NCI-H1417 treated with DMSO at 0.1 percent for 48 hours (cell line): ENCODE measurements at places on chromosomes 3 and 15.

DNA sequence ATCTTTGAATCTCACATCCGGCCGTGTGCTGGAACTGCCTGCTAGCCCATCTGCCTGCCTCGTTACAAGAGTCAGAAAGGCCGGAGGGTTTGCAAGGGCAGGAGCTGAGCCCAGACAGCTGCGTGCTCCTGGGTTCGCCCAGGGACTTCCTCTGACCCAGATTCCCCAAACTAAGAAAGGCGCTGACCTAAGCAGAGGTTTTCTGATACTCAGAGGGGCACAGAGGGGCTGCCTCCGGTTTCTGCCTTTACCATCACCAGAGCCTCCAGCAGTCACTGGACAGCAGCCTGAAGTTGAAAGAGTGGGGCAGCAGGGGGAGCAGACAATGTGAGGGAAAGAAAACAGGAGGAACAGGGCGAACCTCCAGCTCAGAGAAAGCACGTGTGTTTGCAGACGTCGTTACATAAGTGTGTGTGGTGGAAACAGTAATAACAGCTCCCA is 33.4 kb upstream of the RAD18 start:
- no peak for DNase-seq

GRCh38 chr3:16739541-16740105 is 134.4 kb upstream of the DAZL start:
- no peak for DNase-seq

GRCh38 chr3:194117104-194117845 is 18.7 kb upstream of the HES1 start:
- no peak for DNase-seq

DNA sequence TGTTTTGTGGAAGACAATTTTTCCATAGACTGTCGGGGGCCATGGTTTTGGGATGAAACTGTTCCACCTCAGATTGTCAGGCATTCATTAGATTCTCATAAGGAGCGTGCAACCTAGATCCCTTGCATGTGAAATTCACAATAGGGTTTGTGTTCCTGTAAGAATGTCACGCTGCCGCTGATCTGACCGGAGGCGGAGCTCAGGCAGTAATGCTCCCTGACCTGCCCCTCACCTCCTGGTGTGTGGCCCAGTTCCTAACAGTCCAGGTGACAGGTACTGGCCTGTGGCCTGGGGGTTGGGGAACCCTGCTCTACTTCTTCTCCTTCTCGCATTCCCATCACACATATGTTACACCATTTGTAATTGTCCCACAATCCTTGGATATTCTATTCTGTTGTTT is 11.0 kb downstream of the CHRNA7 start:
- no peak for DNase-seq

DNA sequence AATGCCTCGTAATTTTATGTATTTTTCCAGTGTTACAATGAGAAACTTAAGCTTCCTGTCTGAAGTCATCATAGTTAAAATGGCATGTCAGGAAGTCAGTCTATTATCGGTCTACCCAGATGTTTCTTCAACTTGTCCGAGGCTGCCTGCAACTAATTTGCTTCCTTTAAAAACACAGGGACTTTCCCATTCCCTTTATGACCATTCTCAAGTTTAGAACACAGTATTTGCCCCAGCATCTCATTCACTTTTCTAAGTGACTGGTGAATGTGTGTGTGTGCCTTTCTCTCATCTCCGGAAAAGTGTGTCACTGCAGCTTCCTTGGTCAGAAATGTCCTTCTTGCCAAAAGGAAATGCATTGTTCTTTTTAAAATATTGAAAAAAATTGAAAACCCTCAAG is 466.6 kb downstream of the RAP2B start:
- DNase-seq: no peak

- no peak for DNase-seq
These were observed 38.6 kb downstream of the ONECUT1 start for GRCh38 chr15:52751522-52751921.

DNA sequence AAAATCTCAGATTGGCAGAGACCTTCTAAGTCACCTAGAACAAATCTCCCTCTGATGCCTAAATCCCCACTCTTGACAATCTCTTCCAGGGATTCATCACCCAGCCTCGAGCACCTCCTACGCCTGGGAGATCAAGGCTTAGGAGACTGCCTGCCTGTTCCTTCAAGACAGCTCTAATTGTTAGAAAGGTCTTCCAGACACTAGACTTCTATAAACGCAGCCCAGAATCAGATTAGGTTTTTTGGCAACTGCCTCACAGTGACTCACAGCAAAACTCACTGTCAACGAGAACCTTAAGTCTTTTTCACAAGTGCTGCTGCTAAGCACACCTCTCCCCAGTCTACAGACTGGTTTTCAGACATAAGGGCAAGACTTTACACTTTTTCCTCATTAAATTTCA is 23.1 kb downstream of the SRGAP3 start:
- DNase-seq: no peak

DNA sequence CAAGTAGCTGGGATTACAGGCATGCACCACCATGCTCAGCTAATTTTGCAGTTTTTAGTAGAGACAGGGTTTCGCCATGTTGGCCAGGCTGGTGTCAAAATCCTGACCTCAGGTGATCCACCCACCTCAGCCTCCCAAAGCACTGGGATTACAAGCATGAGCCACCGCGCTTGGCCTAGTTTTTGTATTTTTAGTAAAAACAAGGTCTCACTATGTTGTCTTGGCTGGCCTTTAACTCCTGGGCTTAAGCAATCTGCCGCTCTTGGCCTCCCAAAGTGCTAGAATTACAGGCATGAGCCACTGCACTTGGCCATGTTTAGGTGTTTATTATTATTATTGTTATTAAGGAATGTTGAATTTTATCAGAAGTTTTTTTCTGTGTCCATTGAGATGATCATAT is 14.7 kb downstream of the IL16 start:
- DNase-seq: no peak

DNA sequence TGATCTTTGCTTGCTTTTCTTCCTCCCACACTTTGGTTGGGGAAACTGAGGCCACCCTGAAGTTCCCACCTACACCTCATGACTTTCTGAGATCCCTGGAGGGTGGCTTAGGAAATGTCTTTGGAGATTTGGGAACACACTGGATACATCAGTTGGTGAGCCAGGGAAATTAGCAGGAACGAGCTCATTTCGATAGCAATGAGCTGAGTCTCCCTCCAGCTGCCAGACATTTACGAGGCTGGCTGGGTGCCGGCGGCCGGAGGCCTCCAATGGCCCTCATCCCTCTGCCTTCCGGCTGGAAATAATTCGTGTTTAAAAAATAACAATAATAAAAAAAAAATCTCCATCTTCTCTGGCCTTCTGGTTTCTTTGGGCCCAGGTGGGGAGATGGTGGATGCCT is 38.8 kb downstream of the SMAD6 start:
- DNase-seq: no peak

DNA sequence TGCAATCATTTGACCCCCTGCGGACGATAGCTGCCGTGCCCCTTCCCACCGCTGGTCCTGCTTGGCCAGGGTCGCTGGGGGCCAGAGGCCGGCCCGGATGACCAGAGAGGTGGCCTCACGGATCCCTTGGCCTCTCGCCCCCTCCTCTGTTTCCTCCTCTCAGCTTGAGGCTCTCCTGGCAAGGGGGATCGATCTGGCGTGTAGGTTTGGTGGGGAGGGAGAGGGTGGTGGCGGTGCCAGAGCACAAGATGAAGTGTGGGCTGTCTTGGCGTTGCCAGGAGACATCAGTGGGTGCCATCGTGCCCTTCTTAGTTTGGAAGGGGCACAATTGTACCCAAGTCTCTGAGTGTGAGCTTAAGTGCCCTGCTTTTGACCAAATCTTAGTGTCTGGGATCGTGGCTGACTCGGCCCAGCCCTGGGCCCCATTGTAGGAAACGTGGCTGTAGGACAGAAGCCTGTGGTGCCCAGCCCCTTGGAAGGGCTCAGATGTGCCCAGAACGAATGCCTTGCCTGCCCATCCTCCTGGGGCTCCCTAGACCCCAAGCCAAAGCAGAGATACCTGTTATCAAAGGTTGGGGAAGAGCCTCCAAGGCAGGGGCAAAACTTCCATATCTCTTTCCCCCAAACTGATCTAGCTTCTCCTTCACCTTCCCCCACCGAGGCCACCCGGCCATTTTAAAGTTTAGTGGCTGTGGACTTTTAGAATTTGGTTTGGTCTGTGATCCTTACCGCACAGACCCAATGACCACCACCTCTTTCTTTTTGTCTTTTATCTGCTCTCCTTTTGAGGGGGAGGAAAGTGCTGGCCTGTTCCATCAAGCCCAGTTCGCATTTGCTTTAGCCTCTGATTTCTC is 14.4 kb downstream of the NR2F2 start:
- DNase-seq: no peak

DNA sequence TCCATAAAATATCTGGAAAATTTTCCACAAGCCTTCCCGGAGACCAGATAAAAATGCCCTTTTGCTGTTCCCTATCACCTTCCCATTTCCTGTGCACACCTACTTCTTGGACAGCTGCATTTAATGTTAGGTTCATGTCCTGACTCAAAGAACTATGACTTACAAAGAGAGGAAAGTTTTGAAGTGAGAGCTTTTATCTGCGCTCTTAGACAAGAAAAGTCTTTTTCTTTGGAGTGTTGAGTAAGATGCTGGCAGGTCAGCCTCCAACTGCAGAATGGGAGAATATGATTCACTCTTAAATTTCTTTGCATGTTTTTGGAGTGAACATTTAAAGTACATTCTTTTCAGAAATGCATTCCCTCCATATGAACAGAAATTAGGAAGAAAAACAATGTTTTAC is 147.3 kb upstream of the DPH6 start:
- DNase-seq: no peak

GRCh38 chr3:59249698-59250361 is 200.0 kb upstream of the CFAP20DC start:
- DNase-seq: no peak

DNA sequence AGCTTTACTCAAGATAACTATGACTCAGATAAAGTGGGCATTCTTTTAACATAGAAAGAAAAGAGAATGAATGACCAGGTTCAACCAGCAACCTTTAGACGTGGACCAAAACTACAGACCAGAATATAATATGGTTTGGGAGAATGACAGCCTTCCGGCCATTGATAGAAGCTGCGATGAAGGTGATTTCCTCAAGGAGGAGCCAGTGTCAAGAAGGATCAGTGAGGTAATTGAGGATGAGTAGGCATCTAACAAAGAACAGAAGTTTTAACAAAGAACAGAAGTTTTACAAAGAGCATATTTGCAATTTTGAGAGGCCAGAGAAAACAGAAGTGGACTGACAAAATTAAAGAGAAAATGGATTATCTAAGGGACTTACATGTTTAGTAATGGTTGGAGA is 289.0 kb upstream of the AGTR1 start:
- DNase-seq: no peak

DNA sequence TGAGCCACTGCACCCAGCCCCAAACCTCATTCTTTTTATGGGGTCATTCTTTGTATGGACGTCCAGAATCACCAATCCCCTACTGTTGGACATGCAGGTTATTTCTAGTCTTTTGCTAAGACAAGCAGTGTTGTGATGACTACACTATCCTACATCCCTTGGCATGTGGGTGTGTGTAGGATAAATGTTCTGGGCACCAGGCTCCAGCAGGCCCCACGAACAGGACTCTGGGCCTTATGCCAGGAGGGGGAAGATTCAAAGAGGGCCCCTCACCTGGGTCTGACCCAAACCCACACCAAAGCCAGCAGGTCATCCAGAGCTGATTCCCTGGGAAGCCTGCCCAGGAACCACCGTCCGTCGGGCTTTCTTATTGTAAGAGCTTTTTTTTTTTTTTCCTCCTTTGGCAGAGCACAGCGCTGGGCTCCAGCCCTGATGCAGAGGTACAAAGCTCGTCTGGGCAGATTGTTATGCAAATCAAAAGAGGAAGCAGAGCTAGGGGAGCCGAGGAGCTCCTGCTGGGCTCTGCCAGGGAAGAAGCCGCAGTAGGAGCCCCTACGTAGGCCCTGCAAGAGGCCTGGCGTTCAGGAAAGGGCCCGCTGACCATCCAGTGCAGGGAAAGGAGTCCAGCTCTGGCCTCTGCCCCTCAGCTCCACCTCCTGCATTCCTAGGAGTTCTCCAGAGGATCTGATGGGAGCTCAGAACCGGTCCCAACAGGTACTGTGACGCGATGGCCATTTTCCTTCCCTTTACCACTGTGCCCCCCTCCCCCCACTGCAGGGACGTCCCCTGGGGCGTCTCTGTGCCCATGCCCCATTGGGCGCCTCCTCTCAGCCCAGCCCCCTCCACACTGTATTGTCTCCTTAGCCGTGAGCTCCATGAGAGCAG is 29.0 kb upstream of the FURIN start:
- DNase-seq: no peak

DNA sequence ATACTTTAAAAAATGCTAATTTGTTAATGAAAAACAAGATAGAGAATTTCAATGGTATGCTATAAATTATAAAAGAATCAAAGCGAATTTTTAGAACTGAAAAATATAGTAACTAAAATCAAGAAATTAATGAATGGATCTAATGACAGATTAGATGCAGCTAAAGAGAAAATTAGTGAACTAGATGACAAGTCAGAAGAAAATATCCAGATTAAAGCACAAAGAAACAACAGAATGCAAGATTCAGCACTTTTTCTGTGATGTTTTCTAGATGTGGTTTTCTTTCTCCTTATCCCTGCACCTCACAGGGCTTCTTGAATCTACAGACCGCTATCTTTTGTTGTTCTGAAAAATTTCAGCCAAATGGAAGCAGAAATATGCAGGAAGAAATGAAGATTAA is 54.4 kb downstream of the INO80 start:
- DNase-seq: no peak

- no peak for DNase-seq
These were observed 98.0 kb upstream of the RORA start for GRCh38 chr15:61327019-61327631.

- DNase-seq: no peak
These were observed 82.7 kb upstream of the KLF13 start for GRCh38 chr15:31243895-31244294.

GRCh38 chr3:182740710-182741109 is 52.6 kb upstream of the ATP11B start:
- DNase-seq: no peak

DNA sequence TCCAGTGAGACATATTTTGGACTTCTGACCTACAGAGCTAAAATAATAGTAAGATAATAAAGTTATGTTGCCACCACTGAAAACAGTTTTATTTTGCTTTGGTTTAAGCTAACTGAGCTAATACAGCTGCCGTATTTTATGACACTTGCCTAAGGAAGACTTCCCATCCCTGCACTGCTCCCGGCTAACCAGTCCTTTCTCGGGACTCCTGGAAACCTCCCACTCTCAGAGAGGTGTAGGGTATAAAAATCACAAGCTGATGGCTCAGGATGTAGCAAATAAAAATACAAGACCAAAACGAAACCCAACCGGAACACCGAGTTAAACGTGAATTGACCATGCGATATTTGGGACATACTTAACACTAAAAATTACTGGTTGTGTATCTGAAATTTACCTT is 448 bp upstream of the KBTBD12 start:
- no peak for DNase-seq

GRCh38 chr15:98740963-98741362 is 92.6 kb downstream of the IGF1R start:
- DNase-seq: no peak

- DNase-seq: no peak
These were observed 488.7 kb downstream of the AGBL1 start for GRCh38 chr15:86568378-86568777.

DNA sequence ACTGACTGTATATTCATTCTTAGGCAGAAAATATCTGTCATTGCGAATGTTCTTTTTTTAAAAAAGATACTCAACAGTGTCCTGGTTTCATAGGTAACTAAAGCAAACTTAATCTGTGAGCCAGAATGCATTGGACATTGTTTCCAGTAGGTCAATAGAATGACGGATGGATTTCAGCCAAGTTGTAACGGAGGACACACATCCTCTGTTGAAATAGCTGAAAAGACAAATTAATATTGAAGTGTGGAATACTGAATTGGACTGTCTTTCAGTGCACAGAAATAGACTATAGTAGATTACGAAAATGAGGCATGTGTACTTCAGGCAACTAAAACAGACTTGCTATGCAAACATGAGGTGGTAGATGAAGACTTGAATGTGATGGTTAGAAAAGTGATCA is 461.6 kb downstream of the WDR72 start:
- no peak for DNase-seq
